ENCODE measurements at places on chromosomes 6 and 20. TPM values are rescaled to one million over a fixed set of nuclear protein-coding genes. Genes with fewer than 3 reads are reported as not detected.

DNA sequence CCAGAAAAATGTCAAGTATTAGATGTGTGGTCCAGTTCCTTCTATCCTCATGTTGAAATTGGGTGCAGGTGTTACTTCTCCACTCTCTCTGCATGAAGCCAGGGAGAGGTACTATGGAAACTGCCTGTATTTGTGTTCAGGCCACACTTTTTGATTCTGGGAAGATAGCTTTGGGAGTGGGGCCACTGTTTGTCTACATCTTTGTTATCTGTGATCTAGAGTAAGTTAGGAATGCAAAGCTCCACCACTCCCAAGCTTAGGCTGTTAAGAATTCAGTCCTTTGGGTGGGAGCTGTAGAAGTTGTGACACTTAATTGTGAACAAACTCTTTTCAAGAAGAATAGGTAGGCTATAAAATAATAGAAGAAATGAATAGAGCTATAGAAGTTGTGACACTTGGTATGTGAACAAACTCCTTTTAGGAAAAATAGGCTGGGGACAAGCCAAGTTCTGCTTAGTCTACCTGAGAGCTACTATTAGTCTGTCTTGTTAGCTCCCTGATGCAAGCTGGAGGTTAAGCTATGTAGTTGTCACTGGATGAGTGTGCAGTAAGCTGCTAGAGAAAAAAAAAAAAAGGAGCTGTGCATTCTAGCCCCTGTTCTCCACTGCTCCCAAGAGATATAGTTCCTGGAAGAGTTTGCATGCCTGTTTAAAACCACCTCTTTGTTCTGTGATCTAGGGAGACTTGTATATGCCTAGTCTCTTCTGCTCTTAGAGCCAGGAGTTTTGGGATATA lies 7.1 kb upstream of the GFRAL start:
- no peak for DNase-seq

GRCh38 chr6:44699851-44700250 lies 312.3 kb downstream of the CDC5L start:
- DNase-seq, result no peak

DNA sequence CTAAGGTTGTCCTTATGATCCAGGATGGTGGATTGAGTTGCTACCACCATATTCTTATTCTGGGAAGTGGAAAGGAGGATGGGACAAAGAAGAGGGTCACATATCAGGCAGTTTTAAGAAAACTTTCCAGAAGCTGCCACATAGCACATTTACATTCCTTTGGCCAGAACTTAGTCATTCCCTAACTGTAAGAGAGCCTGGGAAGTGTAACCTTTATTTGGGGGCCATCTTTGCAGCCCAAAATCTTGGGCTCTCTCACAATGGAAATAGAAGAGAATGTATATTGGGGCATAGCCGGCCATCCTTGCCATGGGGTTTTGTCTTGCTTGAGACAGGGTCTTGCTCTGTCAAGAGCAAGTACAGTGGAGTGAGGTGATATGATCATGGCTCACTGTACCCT lies 8.4 kb downstream of the ZNF341 start:
- DNase-seq, result no peak

DNA sequence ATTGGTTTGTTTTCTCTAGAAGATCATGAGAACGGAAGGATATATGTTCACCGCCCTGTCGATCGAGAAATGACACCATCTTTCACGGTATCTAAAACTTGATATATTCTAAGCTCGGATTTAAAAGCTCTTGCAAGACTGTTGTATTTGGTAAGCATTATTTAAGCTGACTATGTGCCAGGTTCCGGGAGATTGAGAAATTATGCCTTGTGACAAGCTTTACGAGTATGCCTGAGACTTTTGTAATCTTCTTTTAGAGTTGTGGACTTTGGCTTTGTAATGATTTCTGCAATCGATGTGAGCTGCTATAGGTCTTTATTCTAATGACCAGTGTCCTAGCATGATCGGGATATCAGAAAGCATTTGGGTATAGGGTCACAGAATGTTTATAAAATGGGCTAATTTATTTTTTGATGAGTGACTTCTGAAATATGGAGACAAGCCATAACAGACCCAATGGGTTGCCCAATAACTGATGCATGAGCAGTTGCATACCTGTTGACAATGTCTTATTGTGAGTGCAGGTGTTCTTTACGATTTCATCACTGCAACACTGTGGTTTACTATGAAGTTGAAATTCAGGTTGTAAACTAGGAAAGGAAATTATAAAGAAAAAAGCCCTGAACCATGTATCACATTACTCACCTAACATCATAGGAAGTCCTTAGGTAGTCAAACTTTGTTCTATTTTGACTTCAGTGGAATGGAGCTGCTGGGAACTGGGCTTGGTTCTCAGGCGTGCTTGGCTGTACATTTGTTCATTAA lies 14.0 kb downstream of the CDH26 start:
- DNase-seq, result no peak

The GPLD1 gene
- 13.1 TPM for total RNA-seq

DNA sequence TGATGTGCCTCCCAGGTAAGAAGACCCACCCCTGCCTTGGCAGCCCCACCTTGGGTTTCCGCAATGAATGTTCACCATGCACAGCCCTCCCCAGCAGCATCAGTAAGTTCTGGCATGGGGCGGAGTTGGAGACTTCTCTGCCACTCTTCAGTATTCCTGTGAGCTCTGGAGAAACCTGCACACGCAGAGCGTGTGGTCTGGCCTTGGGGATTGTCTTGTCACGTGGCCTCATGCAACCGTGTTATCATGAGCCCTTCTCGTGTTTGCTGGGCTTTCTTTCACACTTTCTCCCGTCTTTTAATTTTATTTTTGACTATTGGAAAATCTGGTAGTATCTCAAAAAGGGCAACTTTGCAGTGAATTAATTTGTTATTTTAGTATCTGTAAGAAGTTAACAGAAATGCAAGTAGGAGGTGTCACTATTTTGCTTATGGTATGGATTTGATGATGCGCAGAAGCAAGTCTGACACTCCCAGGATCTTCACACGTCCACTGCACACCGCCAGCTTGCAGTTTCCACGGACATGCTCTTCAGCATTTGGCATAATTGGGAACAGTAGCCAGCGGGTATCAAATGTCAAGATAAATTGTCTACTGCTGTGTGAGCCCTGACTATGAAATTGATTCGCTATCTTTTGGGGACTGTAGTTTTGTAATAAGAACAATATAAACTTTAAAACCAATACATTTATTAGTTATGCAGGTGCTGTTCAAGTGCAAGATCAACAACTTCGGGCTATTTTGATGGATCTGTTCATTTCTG lies 463.5 kb downstream of the QKI start:
- no peak for DNase-seq

The NRN1 gene
- 43.9 TPM for total RNA-seq
